ENCODE measurements at places on chromosomes 12 and 14.

- no peak for DNase-seq
These were observed 58.9 kb downstream of the DHRS2 start for GRCh38 chr14:23694949-23695663.

- DNase-seq, result no peak
These were observed 161.6 kb downstream of the PIK3C2G start for GRCh38 chr12:18422871-18423270.

GRCh38 chr12:96329545-96329944 lies 70.7 kb downstream of the CDK17 start:
- DNase-seq, result no peak

DNA sequence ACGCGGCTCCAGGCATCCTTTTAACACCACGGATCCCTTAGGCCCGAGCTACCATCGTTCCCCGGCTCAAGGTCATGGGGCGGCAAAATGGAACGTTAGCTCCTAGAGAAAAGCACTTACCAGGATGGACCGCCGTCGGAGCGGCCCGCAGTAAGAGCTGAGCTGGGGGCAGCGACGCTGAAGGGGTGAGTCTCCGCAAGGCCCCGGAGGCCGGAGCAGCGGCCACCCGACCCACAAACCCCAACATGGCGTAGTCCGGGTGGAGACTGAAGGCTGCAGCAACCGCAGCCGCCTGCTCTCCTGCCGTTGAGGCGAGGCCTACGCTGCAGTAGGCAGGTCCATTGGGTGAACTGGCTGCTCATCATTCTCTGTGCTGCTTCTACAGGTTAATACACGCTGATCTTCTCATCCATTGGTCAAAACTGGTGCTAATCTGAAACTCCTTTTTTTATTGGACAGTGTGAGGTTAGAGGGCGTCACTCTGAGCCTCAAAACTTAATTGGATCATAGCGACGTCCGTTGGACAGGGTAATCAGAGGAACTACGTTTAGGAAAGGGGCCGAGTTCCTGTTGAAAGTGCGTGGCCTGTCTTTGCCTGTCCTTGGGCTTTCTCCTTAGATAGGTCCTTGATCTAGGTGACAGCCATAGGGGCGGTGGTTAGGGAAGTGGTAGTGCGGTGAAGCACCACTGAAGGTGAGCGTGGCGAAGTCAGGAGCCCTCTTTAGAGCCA lies at the start of gene ATP5F1B:
Gene ATP5F1B (minus strand): TSS at position 268 of the 730 bp plus-strand sequence. CDS start 21 bp downstream, at position 247.
- peak; percentile 94 for DNase-seq

DNA sequence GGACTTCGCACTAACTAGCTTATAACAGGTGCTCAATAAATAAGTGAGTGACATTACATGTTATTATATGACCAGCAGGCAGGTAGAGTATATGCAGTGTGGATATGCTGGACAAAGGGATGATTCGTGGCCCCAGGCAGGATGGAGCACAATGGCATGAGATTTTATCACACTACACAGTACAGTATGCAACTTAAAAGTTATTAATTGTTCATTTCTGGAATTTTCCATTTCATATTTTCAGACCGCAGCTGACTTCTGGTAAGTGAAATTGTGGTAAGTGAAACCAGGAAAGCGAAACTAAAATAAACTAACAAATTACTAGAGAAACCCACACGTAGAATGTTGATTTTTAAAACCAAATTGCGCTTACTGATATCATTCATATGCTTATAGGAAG lies 3.3 kb downstream of the PARP11 start:
- peak; percentile 9 for DNase-seq

DNA sequence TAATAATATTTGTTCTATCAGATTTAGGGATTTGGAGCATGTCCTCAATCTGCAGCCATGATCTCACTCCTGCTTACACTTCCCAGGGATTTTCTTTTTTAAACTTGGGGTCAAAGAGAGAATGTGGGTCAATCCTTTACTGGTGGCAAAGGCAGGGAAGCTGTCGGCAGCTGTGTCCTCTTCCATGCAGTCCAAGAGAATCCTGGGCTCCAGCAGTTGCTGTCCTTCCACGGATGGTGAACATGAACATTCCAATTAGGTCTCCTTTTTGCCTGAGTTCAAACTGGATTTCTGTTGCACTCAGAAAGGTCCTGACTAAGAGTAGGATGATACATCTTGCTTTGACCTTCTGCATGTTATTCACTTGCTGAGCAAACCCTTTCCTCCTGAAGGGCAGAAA lies 73.9 kb downstream of the ARL6IP4 start:
- DNase-seq, result no peak

- DNase-seq, result no peak
These were observed 17.6 kb upstream of the CRIP2 start for GRCh38 chr14:105456736-105457617.

DNA sequence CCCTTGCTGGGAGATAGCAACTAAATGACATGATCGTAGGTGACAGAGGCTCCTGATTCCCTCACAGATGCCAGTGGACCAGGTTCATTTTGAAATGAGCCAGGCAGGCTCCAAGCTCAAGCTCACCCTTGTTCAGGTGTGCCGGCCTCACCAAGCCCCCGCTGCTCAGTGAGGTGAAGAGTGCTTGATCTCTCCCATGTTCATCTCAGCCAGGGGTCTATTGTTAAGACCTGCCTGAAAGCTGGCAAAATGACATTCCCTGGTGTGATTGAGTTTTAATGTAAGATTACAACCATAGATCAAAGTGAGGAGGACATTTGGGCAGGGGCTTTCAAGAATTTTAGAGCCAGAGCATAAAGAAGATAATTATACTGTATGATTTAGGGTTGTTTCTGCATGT lies 497.9 kb downstream of the EGLN3 start:
- DNase-seq, result no peak

GRCh38 chr14:99531251-99532096 lies 50.3 kb downstream of the CCNK start:
- DNase-seq, result no peak

DNA sequence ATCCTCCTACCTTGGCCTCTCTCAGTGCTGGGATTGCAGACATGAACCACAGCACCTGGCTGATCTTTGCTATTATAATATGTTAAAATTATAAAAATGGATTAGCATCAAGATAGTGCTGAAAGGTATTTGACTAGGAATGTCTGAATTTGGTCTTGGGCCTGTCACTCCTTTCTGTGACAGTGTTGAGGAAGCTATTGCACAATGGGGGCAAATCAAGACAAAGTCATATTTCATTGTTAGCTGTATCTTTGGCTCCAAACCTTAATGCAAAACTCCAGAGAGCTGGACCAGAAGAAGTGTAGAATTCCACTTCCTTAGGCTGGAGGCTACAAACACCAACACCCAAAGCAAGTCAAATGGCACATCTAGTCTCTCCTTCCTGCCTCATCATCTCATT lies 42.2 kb downstream of the ZCRB1 start:
- DNase-seq, result no peak

DNA sequence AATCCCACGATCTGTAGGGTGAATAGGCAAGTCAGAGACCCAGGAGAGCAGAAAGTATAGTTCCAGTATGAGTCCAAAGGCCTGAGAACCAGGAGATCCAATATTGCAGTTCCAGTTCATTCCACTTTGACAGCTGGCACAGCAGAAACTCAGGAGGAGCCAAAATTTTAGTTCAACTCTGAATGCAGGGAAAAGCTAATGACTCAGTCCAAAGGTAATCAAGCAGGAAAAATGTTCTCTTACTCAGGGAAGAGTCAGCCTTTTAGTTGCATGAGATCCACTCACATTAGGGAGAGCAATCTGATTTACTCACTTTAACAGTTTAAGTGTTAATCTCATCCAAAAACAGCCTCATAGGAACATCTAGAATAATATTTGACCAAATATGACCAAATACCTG lies 130.2 kb upstream of the LRFN5 start:
- DNase-seq, result no peak

GRCh38 chr14:64801046-64801445 lies 78.7 kb downstream of the SPTB start:
- DNase-seq, result no peak

DNA sequence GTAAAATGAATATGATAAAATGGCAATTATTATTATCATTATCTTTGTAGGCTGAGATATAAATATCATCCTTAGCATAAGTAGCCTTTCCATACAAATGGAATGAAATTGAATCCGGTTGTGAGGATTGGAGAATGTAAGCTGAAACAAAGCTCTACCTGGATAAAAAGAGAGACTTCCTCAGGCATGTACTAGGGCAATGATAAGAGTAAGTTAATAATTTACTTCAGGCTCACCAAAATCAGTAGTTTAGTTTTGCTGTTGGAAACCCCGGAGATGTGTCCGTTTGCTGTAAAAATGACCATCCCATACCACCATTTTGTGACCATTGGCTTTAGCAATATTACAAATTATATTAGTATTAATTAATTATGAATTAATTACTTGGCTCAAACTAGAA lies 96.3 kb downstream of the C12orf75 start:
- no peak for DNase-seq

DNA sequence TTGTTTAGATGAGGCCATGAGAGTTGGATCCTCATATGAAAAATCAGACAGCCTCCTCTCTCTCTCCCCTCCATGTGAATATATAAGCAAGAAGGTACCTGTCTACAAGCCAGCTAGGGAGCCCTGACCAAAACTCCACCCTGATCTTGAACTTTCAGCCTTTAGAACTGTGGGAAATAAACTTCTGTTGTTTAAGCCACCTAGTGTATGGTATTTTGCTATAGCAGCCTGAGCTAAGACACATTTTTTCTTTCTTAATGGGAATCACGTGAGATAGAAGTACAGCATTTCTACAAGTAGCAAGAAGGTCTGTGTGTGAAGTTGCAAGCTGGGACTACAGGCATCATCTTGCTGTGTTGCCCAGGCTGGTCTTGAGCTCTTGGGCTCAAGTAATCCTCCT lies 16.3 kb upstream of the ABHD12B start:
- no peak for DNase-seq

DNA sequence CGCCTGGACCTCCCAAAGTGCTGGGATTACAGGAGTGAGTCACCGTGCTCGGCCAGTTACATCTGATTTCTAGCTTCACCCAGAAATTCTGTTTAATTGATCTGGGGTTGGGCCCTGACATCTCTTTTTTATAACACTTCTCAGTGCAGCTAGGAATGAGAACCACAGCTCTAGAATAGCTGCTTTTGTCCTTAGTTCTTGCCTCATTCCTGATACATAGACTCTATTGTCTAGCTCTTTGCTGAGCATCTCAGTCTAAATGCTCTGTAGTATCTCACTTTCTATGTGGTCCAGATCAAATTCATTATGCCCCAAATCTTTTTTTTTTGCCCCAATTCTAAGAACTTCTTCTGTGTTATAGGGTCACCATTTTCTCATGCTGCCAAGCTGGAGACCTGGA lies 29.9 kb upstream of the FUT8 start:
- DNase-seq, result no peak

- no peak for DNase-seq
These were observed 115.7 kb downstream of the RFLNA start for GRCh38 chr12:124410354-124411175.

- DNase-seq, result no peak
These were observed 12.5 kb downstream of the LIN7A start for GRCh38 chr12:80925237-80925636.

- DNase-seq, result peak; percentile 80
These were observed 1.6 kb downstream of the TMEM121 start for GRCh38 chr14:105527826-105528585.

- DNase-seq, result no peak
These were observed 34.9 kb downstream of the CACNA2D4 start for GRCh38 chr12:1883513-1883912.

DNA sequence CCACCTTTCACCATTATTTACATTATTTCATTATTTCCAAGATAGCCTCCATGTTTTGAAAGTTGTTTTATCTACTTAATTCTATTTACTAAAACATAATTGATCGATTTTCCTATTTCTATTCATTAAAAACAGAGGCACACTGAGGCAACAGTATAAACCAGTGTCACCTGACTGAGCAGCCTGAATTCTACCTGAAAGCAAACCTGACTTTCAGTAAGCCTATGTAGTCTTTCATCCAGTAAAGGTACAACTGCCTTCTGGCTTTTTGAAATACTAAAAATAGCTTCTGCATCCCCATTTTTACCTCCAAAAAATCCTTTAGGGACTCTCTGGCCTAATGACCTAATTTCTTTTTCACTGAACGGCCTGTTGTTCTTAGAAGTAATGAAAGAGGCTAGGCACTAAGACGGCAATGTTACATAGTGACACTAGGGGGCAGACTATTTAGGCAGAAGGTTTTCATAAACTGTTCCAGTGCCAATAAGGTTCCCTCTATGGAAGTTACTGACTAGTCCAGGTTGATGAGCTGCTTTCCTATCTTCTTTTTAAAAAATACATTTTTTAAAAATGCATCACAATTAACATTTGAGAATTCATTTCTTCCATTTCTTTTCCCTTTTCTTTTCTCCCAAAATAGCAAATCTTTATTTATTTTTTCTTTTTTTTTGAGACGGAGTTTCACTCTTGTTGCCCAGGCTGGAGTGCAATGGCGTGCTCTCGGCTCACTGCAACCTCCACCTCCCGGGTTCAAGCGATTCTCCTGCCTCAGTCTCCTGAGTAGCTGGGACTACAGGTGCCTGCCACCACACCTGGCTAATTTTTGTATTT lies 17.5 kb downstream of the ANAPC5 start:
- DNase-seq, result no peak

- DNase-seq, result no peak
These were observed 369.6 kb downstream of the DPF3 start for GRCh38 chr14:72524295-72524629.

GRCh38 chr12:24127919-24128721 lies 178.7 kb upstream of the SOX5 start:
- DNase-seq, result no peak

DNA sequence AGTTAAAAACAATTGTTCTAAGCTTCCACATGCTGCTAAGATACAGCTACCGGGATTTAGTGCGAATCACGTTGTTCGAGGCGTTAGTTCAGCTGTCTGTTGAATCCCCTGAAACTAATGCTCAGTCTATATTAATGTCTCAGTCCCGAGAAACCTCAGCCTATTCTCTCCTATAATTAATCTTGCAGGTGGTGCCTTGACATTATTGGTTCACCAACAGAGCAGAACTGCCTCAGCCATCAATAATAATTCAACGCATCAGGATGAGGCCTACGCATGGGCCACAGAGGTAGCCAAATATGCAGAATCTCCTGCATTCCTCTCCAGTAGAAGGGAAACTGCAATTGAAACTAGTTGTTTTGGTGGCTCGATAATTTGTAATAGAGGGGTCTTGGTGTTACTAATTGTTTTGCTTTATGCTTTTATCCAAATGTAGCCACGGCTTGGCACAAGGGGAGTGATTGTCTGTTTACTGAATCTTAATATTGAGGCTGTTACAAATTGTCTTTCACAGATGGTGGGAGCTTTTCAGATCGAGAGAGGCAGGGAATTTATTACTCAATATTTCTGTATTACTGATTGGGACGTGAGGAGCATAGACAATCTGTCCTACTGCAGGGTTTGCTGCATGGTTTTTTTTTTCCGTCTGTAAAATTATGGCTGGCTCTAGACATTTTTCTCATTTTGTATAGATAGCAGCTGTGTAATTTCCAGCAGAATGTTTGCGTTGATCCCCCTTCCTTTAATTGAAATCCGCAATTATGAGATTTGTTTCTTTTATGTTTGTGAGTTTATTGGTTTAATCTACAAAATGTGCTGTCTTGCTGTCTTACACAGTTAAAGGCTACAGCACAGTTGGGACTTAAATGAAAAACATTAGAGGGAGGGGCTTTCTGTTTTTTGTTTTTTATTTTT lies 1036.5 kb upstream of the NOVA1 start:
- DNase-seq, result no peak

- no peak for DNase-seq
These were observed 154.0 kb upstream of the DIO3 start for GRCh38 chr14:101407328-101407727.

- no peak for DNase-seq
These were observed 33.8 kb downstream of the ERG28 start for GRCh38 chr14:75626863-75627262.
